ENCODE measurements at places on chromosomes 13 and 19. TPM values are rescaled to one million over a fixed set of nuclear protein-coding genes. Genes with fewer than 3 reads are reported as not detected.

DNA sequence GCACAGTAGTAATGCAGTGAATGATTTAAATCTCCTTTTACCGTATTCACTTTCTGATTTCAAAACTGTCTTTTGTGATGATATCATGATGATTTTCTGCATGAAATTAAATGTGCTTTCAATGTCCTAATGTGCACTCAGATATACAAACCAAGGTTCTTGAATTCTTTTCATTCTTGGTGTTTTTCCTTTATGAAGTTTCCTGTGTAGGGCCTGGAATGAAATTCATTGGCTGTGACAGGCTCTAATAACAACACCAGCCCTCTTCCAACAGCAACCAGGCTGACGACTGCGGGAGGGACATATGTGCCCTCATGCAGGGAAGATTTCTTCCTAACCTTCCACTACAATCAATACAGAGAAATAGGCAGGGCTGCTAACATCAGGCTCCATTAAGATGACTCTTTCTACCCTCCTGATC is 1052.0 kb downstream of the DIAPH3 start:
- no peak for DNase-seq
- no peaks in the 10 kb centered on the region for H3K36me3 ChIP-seq
- no peak overlapping the region for H3K4me3 ChIP-seq
- peak overlapping the region; percentile 47 for H3K27ac ChIP-seq
- H3K27me3 ChIP-seq = no peaks in the 10 kb centered on the region
- H3K4me1 ChIP-seq = no peaks in the 10 kb centered on the region

FPR2 gene
- not detected for total RNA-seq

DNA sequence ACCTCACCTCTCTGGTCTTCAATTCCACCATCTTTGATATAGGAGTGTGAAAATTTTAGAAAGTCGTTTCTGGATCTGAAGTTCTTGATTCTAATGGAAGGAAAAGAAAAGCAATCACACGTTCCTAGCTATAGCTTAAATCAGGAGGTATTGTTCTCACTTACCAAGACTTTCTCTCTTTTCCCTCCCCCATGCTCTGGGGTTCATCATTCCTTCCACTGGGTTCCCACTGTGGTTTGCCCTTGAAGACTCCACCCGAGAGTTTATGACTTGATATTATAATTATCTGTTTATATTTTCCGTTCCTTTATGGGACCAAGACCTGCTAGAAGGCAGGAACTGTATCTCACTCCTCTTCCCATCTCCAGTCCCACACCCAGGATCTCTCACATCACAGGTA is 76.6 kb downstream of the AKAP11 start:
- no peaks in the 10 kb centered on the region for H3K4me1 ChIP-seq
- no peaks in the 10 kb centered on the region for H3K36me3 ChIP-seq
- no peak overlapping the region for H3K27ac ChIP-seq
- no peaks in the 10 kb centered on the region for H3K27me3 ChIP-seq

KLHL1 gene
- not detected for total RNA-seq

GRCh38 chr13:93058301-93058700 is 168.3 kb upstream of the GPC6 start:
- no peaks in the 10 kb centered on the region for H3K27me3 ChIP-seq
- no peaks in the 10 kb centered on the region for H3K36me3 ChIP-seq
- DNase-seq = no peak

DNA sequence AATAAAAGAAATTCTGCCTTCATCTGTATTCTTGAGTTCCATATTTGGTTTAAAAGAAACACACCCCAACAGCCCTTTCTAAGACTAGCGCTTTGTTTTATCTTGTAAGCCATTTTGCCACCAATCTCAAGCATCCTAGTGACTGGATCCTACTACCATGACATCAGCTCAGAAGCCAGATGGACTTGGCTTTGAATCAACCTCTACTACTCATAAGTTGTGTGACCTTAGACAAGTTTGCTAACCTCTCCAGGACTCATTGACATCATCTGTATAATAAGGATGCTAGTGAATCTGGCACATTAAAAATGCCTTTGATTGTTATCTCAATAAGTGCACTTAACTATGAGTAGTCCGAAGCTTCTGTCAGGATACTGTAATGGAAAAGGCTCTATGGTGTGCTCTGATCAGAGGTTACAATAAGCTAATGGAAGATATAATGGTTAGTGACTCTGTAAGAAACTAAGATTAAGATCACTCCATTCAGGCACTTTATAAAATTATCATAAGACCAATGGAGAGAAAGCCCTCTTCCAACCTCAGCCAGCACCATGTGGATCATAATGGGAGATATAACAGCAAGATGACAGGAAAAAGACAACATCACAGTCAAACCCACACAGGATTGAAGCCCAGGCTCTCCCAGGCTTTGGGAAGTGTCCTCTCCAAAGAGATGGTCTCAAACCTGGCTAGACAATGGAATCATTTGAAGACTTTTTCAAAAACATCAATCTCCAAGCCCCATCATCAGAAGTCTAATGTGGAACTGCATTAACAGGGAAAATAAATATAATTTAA is 180.6 kb upstream of the MIR17HG start:
- DNase-seq = no peak
- H3K4me1 ChIP-seq = no peaks in the 10 kb centered on the region
- no peak overlapping the region for H3K27ac ChIP-seq
- no peaks in the 10 kb centered on the region for H3K27me3 ChIP-seq
